ENCODE measurements at places on chromosomes 7 and 10. TPM values are rescaled to one million over a fixed set of nuclear protein-coding genes. Genes with fewer than 3 reads are reported as not detected.

DNA sequence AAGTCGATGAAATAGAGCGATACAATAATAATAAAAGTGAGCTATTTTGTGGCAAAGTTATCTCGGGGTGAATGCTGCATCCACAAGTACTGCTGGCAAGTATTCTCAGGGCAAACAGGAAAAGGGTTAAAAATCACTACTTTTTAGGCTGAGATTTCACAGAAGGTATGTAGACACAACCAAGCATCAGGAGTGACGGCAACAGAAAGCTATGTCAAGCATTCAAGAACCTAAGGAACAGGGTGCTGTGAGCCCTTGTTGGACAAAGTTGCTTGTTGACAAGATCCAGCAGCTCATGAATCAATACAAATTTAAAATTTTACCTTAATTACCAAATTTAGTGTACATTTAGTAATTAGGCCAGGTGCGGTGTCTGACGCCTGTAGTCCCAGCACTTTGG lies 41.2 kb upstream of the C1QL3 start:
- no peaks in the 10 kb centered on the region for H3K4me1 ChIP-seq
- no peak overlapping the region for H3K27ac ChIP-seq
- no peak overlapping the region for H3K4me3 ChIP-seq

DNA sequence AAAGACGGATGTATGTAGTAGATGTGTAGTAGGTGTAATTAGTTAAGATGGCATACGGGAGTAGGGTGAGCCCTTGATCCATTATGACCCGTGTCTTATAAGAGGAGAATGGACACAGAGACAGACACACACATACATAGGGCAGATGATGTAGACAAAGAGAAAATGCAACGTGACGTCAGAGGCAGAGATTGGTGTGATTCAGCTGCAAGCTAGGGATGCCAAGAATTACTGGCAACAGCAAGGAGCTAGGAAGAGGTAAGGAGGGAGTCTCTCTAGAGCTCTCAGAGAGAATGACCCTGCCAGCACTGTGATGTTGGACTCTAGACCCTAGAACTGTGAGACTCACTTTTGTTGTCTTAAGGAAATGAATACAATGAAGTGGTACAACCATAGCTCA lies 247.0 kb upstream of the HABP2 start:
- H3K27me3 ChIP-seq: no peaks in the 10 kb centered on the region
- H3K27ac ChIP-seq: no peak overlapping the region
- H3K36me3 ChIP-seq: no peaks in the 10 kb centered on the region

DLG5 gene
- 1.7 TPM for total RNA-seq

DNA sequence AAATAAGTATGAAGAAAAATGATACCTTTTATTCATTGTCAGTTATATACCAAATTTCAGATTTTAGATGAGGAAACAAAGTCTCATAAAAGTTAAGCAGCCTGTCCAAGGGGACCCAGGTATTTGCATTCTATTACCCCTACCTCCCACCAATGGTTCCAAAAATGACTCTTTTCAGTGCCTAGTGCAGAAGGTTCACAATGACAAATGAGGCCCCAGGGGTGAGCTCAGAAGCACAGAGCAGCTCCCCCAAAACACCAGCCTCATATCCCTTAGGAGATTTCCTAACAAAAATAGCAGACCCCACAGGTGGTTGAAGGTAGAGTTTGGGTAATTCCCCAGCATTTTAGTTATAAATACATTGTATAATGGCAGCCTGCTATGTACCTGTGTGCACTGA lies 168.6 kb downstream of the REEP3 start:
- no peaks in the 10 kb centered on the region for H3K27me3 ChIP-seq
- no peaks in the 10 kb centered on the region for H3K36me3 ChIP-seq
- H3K4me1 ChIP-seq: no peaks in the 10 kb centered on the region

Measured in CD8-positive, alpha-beta memory T cell (primary cell).